Stimulated activated CD8-positive, alpha-beta memory T cell treated with anti-CD3 and anti-CD28 coated beads, Interleukin-2, amount 100 ng/mL, for 48 hours (primary cell): ENCODE measurements at places on chromosomes 3 and 15.

DNA sequence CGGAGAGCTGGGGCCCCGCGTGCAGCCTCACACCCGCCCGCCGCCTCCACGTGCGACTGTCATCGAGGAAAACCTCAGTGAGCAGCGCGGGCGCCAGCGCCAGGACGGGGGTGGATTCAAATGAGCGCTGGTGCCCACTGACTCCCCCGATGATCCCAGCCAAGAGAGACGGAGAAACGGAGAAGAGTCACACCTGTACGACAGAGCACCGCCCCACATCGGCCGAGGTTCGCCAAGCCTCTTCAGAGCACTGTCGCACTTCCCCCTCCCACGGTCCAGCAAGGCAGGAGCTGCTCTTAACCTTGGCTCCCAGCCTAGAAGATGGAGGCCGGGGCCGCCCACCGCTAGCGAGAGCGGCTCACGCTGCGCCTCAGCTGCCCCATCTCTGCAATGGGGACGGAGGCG is 130.9 kb upstream of the IQSEC1 start:
- DNase-seq = no peak

- DNase-seq = no peak
Measured at GRCh38 chr3:132283916-132284405, 33.2 kb upstream of the ACP3 start.

DNA sequence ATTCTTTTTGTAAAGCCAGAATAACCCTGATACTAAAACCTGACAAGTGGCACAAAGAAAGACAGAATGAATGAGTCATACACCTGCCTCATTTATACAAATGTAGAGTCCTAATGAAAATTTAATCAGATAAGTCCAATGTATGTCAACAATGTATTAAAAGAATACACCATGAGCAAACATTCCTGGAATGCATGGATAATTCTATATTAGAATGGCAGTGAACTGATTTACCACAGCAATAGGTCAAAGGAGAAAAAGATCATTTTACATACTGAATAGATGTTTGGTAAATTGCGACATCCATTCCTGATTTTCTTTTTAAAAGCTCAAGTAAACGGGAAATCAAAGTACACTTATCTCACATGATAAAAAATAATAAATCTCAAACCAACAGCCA is 11.2 kb upstream of the LOXL1 start:
- DNase-seq = no peak

GRCh38 chr15:27414168-27414870 is 443.3 kb downstream of the GABRG3 start:
- no peak for DNase-seq

GRCh38 chr3:23580096-23580713 is 225.6 kb upstream of the UBE2E1 start:
- no peak for DNase-seq
